Stimulated activated CD8-positive, alpha-beta memory T cell treated with anti-CD3 and anti-CD28 coated beads, Interleukin-4, amount 100 ng/mL, for 48 hours (primary cell): ENCODE measurements at places on chromosomes 5 and 9.

DNA sequence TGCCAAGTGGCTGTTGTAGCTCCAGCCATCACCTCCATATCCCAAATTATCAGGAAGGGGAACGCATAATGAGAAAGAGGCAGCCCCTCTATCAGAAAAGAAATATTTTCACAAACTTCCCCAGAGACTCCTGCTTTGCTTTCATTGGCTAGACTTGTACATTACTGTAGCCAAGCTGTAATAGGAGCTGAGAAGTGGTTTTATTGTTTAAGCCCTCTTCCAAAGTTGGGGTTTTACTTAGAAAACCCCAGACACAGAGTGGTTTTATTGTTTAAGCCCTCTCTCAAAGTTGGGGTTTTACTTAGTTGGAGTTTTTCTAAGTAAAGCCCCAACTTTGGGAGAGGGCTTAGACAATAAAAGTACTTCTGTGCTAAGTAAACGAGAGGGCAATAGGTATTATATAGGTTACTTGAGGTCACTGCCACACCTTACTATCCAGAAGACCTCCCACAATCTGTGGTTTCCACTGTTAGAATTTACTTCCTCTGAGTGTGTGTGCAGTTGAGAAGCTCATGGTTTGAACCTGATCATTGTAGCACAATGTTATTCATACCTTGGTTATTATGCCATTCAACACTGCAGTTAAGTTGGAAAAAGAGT, 215.7 kb upstream of the OTULINL start:
- no peak for DNase-seq

- no peak for DNase-seq
These were observed 9.9 kb downstream of the MYOZ3 start for GRCh38 chr5:150670948-150671310.

DNA sequence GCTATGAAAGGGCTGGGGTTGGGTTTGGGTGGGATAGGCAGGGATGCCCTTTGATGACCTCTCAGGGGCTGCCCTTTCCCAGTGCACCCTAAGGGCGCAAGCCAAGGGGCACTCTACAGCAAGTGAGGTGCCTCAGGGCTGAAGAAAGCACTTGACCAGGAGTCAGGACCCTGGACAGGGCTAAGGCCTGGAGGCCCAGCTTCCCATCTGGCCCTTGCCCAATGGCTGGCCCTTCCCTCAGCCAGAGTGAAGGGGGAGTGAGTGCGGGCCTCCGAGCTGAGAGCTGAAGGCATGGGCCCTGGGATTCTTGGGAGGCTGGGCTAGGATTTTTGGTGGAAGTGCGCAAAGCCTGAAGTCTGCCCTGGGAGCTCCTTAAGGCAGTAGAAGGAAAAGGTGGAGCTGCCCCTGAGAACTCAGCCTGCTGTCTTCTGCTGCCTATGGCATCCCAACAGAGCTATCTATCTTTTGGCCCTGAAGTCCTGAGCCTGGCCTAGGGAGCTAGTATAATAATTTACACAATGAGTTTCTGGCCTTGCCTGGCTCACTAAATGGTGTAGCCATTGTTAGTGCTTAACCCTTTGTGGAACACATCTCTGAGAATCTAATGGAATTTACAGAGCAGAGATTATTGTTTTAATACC, 16.4 kb downstream of the JADE2 start:
- DNase-seq = no peak

- peak; percentile 59 for DNase-seq
These were observed 744 bp downstream of the OTULIN start for GRCh38 chr5:14665101-14665822.

- no peak for DNase-seq
These were observed 62.2 kb downstream of the WNK2 start for GRCh38 chr9:93246111-93246510.
